ENCODE measurements at places on chromosomes 7 and 10. TPM values are rescaled to one million over a fixed set of nuclear protein-coding genes. Genes with fewer than 3 reads are reported as not detected.

Gene SPDYE8
- total RNA-seq, result not detected

Gene GPR26
- not detected for total RNA-seq

Gene SLC29A4
- total RNA-seq, result 1.0 TPM

Gene PSMA2
- total RNA-seq, result 56.5 TPM

Gene MGAM2
- total RNA-seq, result not detected

Gene GSTO2
- 0.22 TPM for total RNA-seq

Gene PPP1R3A
- total RNA-seq, result not detected

Gene XPNPEP1
- 185 TPM for total RNA-seq

Gene TRIL
- total RNA-seq, result 0.22 TPM

Gene SRGN
- total RNA-seq, result 29.1 TPM

Gene HECW1
- 3.7 TPM for total RNA-seq

Gene MUC12
- 0.43 TPM for total RNA-seq

Gene ANKRD30A
- not detected for total RNA-seq

Gene GOLGA7B
- total RNA-seq, result not detected

Gene CD36
- 8.8 TPM for total RNA-seq

Gene HOGA1
- total RNA-seq, result 0.44 TPM

Gene DYDC2
- not detected for total RNA-seq

Gene CARD11
- total RNA-seq, result 0.88 TPM

Gene ACADSB
- 5.3 TPM for total RNA-seq

Gene NPC1L1
- not detected for total RNA-seq

Gene WAPL
- 46.2 TPM for total RNA-seq

Gene ZNF467
- 0.72 TPM for total RNA-seq

Gene MEIG1
- total RNA-seq, result not detected

Gene SPDYE16
- not detected for total RNA-seq
